Gastroesophageal sphincter (tissue), 4 donors: ENCODE measurements at places on chromosomes 6 and 20.
A peak's percentile ranks its signal among the peaks of the same experiment; 100 is the strongest.

- no peaks in the 10 kb centered on the region for H3K4me1 ChIP-seq
- peak overlapping the region; percentile 89 for H3K4me3 ChIP-seq
- H3K27ac ChIP-seq = peak overlapping the region; percentile 43
These were observed 11.5 kb upstream of the TMC2 start for GRCh38 chr20:2524709-2525506.

GRCh38 chr20:23868321-23868720 is 11.2 kb downstream of the CST5 start:
- H3K27me3 ChIP-seq = no peaks in the 10 kb centered on the region
- no peak overlapping the region for H3K4me3 ChIP-seq
- no peak for ATAC-seq
- H3K27ac ChIP-seq = no peak overlapping the region

- no peaks in the 10 kb centered on the region for H3K27me3 ChIP-seq
- H3K27ac ChIP-seq = no peak overlapping the region
- ATAC-seq = no peak
- H3K4me1 ChIP-seq = no peaks in the 10 kb centered on the region
- H3K4me3 ChIP-seq = no peak overlapping the region
- H3K36me3 ChIP-seq = no peaks in the 10 kb centered on the region
These were observed 3.9 kb downstream of the UTRN start for GRCh38 chr6:144289006-144289405.

GRCh38 chr6:14635934-14636591 is 518.5 kb downstream of the CD83 start:
- H3K36me3 ChIP-seq = no peaks in the 10 kb centered on the region
- no peak overlapping the region for H3K4me3 ChIP-seq
- no peaks in the 10 kb centered on the region for H3K4me1 ChIP-seq
- no peak overlapping the region for H3K27ac ChIP-seq

- H3K27me3 ChIP-seq = no peaks in the 10 kb centered on the region
- ATAC-seq = no peak
- H3K36me3 ChIP-seq = peaks cover 38% of the 10 kb centered on the region
- H3K27ac ChIP-seq = no peak overlapping the region
- no peak overlapping the region for H3K4me3 ChIP-seq
These were observed 35.7 kb downstream of the UBR2 start for GRCh38 chr6:42599558-42599957.

- ATAC-seq = no peak
- H3K27me3 ChIP-seq = peaks cover 68% of the 10 kb centered on the region
- no peaks in the 10 kb centered on the region for H3K36me3 ChIP-seq
- H3K27ac ChIP-seq = no peak overlapping the region
- H3K4me3 ChIP-seq = peak overlapping the region; percentile 40
- peaks cover 16% of the 10 kb centered on the region for H3K4me1 ChIP-seq
These were observed 36.9 kb upstream of the CCDC167 start for GRCh38 chr6:37536491-37537190.

GRCh38 chr6:124420116-124420840 is 542.0 kb upstream of the RNF217 start:
- ATAC-seq = no peak
- H3K4me3 ChIP-seq = no peak overlapping the region
- no peak overlapping the region for H3K27ac ChIP-seq

- H3K4me1 ChIP-seq = peaks cover 5% of the 10 kb centered on the region
- no peak for ATAC-seq
- no peaks in the 10 kb centered on the region for H3K36me3 ChIP-seq
- H3K4me3 ChIP-seq = no peak overlapping the region
These were observed 355.6 kb downstream of the PLCB1 start for GRCh38 chr20:8487696-8488095.

- no peak overlapping the region for H3K4me3 ChIP-seq
- no peaks in the 10 kb centered on the region for H3K4me1 ChIP-seq
- no peak overlapping the region for H3K27ac ChIP-seq
These were observed 112.8 kb downstream of the ARHGAP18 start for GRCh38 chr6:129597023-129597713.

- H3K4me1 ChIP-seq = peaks cover 47% of the 10 kb centered on the region
- no peaks in the 10 kb centered on the region for H3K36me3 ChIP-seq
- no peak overlapping the region for H3K4me3 ChIP-seq
- ATAC-seq = no peak
- H3K27me3 ChIP-seq = peaks cover 26% of the 10 kb centered on the region
These were observed 4.5 kb upstream of the VSTM2L start for GRCh38 chr20:37898233-37899104.

DNA sequence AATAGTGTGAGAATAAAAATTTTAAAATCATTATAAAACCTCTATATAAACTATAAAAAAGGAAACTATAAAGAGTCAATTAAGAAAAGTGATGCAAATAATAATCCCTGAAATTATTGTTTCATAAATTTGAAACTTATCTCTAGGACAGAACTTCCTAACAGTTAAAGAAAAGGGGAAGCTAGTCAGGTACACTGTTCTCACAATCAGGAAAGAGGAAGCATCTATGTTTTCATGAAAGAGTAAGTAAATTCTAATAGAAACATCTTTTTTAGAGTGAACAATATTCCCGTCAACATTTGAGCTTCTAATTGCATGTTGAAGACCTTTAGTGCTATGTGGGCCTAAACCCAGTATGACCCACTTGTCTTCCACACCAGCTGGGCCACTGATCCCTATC is 1.2 kb upstream of the ADGRF1 start:
- H3K4me3 ChIP-seq = no peak overlapping the region
- H3K4me1 ChIP-seq = peaks cover 12% of the 10 kb centered on the region
- no peak for ATAC-seq

DNA sequence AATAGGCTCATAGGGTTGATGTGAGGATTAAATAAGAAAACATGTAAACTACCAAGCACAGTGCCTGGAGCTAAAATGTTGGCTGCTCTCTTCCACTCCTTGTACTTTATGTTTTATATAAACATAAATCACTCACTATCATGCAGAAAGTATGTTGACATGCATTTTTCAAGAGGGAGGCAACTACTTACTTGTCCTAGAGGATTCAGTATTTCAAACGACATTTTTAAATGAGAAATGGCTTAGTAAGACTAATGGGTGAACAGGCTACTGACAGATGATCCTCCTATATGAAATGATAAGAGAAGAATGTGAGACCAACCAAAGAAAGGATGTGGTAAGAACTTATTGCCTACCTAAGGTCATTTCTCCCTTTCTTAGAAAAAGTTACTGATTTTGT is 21.0 kb downstream of the LATS1 start:
- peaks cover 35% of the 10 kb centered on the region for H3K4me1 ChIP-seq
- H3K27ac ChIP-seq = no peak overlapping the region
- peaks cover 5% of the 10 kb centered on the region for H3K36me3 ChIP-seq
- no peak for ATAC-seq
- no peaks in the 10 kb centered on the region for H3K27me3 ChIP-seq

- H3K4me1 ChIP-seq = no peaks in the 10 kb centered on the region
- no peak for ATAC-seq
- no peak overlapping the region for H3K4me3 ChIP-seq
- H3K36me3 ChIP-seq = no peaks in the 10 kb centered on the region
- H3K27me3 ChIP-seq = no peaks in the 10 kb centered on the region
These were observed 257.7 kb upstream of the CDYL start for GRCh38 chr6:4518506-4518905.

- H3K4me1 ChIP-seq = peaks cover 10% of the 10 kb centered on the region
- H3K27ac ChIP-seq = no peak overlapping the region
- H3K27me3 ChIP-seq = peaks cover 20% of the 10 kb centered on the region
- no peak for ATAC-seq
These were observed 1.6 kb upstream of the ZSCAN12 start for GRCh38 chr6:28401172-28401571.

DNA sequence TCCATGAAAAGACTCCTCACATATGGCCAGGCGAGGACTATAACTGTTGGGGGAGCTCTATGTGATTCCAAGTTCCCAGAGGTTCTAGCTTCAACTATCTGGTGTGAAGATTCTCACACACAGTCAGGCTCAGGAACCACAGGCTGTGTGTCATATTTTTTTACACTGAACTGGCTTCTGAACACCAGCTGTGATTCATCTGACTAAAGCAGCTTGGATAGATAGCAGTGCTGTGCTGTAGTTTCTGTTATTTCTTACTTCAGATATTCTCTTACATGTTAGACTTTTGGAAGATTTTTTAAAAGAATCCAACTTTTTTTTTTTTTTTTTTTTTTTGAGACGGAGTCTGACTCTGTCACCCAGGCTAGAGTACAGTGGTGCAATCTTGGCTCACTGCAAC is 140.7 kb upstream of the MCHR2 start:
- H3K27me3 ChIP-seq = no peaks in the 10 kb centered on the region
- H3K36me3 ChIP-seq = no peaks in the 10 kb centered on the region
- no peaks in the 10 kb centered on the region for H3K4me1 ChIP-seq
- ATAC-seq = no peak
- no peak overlapping the region for H3K27ac ChIP-seq

DNA sequence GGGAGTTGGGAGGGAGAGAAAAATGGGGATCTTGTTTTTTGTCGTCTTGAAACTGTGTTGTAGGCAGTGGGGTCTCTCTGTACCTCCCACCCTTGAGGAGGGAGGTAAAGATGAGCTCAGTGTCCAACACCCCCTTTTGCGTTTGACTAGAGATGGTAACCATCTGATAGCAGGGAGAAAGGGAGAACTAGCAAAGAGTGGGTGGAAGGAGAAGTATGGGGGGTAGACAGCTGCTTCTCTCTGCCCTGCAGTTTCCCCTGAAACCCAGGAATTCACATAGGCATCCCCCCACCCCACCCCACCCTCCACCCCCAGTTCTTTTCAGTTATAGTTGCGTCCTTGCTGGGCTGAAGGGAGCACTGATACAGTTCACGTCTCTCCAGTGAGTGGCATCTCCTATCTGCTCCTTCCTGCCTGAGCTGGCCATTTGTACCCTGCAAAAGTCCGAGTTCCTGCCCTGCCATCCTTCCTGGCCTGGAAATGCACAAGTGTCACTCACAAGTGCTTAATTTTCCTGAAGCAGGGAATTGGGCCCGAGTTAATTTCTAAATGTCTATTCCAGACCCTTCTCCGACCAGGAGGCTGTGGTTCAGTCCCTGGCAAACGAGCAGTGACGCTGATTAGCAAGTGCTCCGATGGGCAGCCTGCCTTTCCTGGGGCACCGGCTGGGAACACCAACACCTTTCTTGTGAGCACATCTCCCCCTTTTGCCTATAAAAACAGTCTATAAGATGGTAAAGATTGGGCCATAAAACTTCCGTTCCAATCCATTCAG is 1.5 kb downstream of the SIRPA start:
- no peak overlapping the region for H3K4me3 ChIP-seq
- no peaks in the 10 kb centered on the region for H3K27me3 ChIP-seq
- H3K4me1 ChIP-seq = no peaks in the 10 kb centered on the region
- no peak for ATAC-seq
- H3K36me3 ChIP-seq = no peaks in the 10 kb centered on the region

- no peak overlapping the region for H3K27ac ChIP-seq
- H3K27me3 ChIP-seq = no peaks in the 10 kb centered on the region
- no peak overlapping the region for H3K4me3 ChIP-seq
- no peaks in the 10 kb centered on the region for H3K36me3 ChIP-seq
- no peak for ATAC-seq
These were observed 82.7 kb downstream of the PFDN4 start for GRCh38 chr20:54290636-54291035.

DNA sequence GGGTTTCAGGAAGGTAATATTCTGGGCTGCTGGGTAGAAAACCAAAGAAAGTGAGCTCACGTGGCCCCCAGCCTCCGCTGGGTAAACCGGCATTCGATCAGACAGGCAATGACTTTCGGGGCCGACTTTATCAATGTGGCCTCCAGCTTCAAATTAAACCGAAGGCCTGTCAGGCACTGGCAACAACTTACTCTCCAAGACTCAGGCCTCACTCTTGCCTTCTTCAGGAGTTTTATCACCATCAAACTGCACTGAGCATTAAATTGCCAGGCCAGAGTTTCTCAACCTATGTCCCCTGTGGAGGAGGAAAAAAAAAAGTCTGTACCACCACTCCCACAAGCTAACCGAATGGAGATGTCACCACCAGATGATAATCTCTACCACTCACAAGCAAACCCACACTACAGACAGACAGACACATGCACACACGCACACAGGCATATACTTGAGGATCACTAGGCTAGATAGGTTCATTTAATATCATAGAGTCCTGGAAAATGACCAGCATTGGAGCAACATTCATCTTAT is 1.1 kb upstream of the MBOAT1 start:
- peak overlapping the region; percentile 16 for H3K27ac ChIP-seq
- no peak for ATAC-seq
- no peaks in the 10 kb centered on the region for H3K27me3 ChIP-seq
- H3K36me3 ChIP-seq = no peaks in the 10 kb centered on the region
- H3K4me1 ChIP-seq = peaks cover 3% of the 10 kb centered on the region

GRCh38 chr20:59985164-59985563 is 26.9 kb downstream of the CDH26 start:
- no peaks in the 10 kb centered on the region for H3K4me1 ChIP-seq
- no peak overlapping the region for H3K27ac ChIP-seq
- no peaks in the 10 kb centered on the region for H3K27me3 ChIP-seq
- peaks cover 17% of the 10 kb centered on the region for H3K36me3 ChIP-seq
- H3K4me3 ChIP-seq = no peak overlapping the region

DNA sequence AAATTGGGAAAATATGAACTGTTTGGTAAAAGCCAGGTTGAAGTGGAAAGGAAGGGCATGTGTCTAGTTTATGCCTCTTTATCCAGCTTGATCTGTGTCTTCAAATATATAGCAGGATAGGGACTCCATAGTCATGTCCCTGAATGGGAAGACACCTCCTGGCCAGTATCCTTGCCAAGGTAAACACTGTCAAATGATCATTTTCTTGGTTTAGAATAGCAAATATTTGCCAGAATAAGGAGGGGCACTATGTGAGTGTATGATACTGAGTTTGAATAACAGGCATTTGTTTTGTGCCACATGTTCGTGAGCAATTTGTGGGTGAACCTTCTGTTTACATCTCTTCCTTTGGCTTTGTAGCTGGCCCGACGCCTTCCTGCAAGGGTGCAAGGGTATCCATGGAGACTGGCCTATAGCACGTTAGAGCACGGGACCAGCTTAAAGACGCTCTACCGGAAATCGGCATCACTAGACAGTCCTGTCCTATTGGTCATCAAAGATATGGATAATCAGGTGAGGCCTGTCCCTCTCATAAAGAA is 34.2 kb upstream of the HINT3 start:
- no peaks in the 10 kb centered on the region for H3K27me3 ChIP-seq
- ATAC-seq = no peak
- no peak overlapping the region for H3K27ac ChIP-seq
- no peak overlapping the region for H3K4me3 ChIP-seq
- H3K36me3 ChIP-seq = peaks cover 63% of the 10 kb centered on the region

- no peak overlapping the region for H3K27ac ChIP-seq
- H3K4me3 ChIP-seq = no peak overlapping the region
- H3K27me3 ChIP-seq = no peaks in the 10 kb centered on the region
- peaks cover 3% of the 10 kb centered on the region for H3K4me1 ChIP-seq
- H3K36me3 ChIP-seq = no peaks in the 10 kb centered on the region
These were observed 94.5 kb downstream of the BACH2 start for GRCh38 chr6:90202156-90202555.

GRCh38 chr20:17783671-17784070 is 83.9 kb downstream of the BANF2 start:
- no peak overlapping the region for H3K27ac ChIP-seq
- no peaks in the 10 kb centered on the region for H3K27me3 ChIP-seq
- no peak overlapping the region for H3K4me3 ChIP-seq
- peaks cover 15% of the 10 kb centered on the region for H3K4me1 ChIP-seq
- no peak for ATAC-seq
